ENCODE measurements at places on chromosomes 6 and 20.

- no peak for DNase-seq
Measured at GRCh38 chr6:118783931-118784550, 109.9 kb upstream of the ASF1A start.

- no peak for DNase-seq
Measured at GRCh38 chr6:127460465-127460864, 1.3 kb upstream of the KIAA0408 start.

- no peak for DNase-seq
Measured at GRCh38 chr6:102732898-102733297, 1339.4 kb downstream of the GRIK2 start.

DNA sequence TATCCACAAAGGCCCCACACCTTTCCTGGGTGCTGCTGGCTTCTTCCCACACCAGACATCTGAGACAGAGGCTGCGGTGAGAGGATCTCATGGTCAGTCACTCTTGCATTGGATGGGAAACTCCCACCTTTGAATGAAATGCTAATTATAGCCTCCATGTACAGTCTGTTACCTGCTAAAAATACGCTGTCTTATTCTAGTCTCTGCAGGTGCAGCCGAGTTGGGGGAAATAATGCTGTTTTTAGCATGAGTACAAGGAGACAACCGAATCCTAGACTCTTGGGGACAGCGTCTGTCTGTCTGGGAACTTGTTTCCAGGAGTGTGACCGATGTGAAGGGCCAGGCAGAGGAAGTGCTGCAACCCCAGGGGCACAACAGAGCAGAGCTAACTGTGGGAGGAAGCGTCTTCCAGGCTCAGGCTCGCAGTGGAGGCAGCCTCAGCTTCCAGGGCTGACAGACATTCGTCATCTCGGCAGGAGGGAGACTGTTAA lies 286.2 kb downstream of the PREX1 start:
- no peak for DNase-seq

DNA sequence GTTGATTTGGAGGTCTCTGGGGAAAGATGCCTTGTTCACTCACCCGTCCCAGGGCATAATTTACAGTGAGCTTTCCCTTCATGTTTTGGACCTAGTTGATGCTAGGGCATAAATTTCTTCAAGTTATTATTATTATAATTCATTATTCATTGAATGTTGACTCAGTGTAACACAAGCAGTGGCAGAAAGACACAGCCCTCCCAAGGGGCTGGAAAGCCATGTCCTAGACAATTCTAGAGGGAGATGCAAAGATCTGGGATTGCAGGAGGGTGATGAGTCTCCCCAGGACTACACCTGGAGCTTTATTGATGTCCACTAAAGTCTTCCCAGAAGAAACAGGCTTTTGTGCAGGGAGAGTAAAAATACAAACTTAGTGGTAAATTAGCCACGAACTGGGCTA lies 322.0 kb upstream of the MOCS1 start:
- no peak for DNase-seq

- DNase-seq, result no peak
Measured at GRCh38 chr20:49476016-49476355, 6.5 kb downstream of the KCNB1 start.

Measured in kidney capillary endothelial cell (primary cell).